ENCODE measurements at places on chromosomes 1 and 21.

DNA sequence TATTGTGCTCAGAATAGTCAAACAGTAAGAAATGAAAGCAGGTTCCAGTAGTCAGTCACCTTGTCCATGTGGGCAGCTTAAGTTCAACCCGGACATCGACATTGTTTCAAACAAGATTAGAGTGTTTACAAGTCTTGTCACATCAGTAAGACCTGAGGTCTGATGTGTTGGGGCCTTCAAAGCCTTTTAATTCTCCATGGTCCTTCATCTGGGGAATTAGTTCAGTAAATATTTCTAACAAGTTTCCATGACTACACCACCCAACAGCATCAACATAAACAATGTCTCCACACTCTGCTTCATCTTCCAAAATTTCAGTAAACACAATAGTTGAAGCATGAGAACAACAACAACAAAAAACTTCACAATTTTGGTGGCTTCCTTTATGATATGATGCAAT, 15.1 kb upstream of the ADORA1 start:
- DNase-seq: no peak

DNA sequence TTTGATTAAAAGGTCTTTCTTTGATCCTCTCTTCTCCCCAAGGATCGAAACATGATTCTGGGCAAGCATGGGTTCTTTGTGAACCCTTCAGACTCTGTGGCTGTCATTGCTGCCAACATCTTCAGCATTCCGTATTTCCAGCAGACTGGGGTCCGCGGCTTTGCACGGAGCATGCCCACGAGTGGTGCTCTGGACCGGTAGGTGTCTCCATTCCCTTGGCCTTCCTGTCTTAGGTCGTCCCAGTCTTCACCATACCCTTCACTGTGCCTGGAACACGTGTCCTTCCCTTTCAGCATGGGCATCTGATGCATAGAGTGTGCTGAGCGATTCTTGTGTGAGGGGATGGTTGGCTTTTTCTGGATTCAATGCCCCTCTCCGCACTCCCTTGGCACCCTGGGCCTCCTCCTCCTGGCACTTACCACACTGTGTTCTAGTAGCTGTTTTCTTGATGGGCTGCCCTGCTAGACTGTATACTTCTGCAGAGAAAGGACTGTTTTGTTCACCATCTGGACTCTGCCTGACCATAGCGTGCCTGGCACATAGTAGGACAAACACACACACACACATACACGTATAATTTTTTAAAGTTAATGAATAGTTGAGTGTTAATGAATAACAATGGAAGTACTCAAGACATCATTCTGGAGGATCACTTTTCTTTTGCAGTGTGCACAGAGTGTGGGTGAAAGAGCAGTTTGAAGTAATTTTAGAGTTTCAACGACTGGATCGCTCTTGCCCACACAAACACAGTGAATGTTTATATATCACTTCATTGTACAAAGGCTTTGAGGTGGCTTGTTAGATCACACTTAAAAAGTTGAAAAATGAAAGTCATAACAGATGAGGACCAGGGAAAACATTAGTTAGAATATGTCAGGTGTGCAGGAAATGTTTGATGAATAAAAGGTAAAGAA, 43.2 kb downstream of the PGM1 start:
- DNase-seq: no peak

- DNase-seq: no peak
These were observed 67.0 kb upstream of the KLHDC7A start for GRCh38 chr1:18413541-18414305.

DNA sequence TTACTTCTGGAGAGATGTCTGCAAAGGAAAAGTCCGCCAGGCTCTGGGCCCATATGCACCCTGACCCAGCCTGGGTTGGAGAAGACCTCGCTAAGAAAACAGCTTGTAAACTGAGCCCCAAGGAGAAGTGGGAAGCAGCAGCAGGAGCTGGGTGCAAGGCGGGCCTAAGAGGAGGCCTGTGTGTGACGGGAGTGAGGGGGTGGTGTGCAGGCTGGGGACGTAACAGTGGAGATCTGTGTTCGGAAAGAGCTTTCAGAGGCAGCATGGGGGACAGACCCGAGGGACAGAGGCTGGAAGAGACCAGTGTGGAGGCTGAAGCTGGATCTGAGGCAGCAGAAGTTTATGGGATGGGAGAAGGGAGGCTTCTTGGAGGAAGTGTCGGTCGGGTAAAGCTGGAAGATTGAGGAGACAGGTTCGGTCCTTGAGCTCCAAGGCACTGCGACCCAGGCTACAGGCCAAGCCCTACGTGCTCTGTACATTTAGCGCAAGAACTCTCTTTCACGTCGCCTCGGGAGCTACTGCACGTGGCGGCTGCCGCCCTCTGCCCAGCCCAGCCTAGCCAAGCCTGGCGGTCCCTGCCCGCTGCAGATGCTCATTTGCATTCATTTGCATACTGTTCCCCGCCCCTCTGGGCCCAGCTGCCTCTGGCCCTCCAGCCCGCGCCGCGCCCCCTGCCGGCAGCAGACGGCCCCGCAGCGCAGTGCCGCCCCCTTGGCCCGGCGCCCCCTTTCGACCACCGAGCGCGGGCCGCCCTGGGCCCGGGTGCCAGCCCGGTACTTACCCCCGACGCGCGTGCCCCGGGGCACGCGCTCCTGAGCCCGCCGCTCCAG, 6.3 kb downstream of the HPCA start:
- DNase-seq: peak; percentile 46

- no peak for DNase-seq
These were observed 4.6 kb downstream of the IFFO2 start for GRCh38 chr1:18951818-18952391.

DNA sequence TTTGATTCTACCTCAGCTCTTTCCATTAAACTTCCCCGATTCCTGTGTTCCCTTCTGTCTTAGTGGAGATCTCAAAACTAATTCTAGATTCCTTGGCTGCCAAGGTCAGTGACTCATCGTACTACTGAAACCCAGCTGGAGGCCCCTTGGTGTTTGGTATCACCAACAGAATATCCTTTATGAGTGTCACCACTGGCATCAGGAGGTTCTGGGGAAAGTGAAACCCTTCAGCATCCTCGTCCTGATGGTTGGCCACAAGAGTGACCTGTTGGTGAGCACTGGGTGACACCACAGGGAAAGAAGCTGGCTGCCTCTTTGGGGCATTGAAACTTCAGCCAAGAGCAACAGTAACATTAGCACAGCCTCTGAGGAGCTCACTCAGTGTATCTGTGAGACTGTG, 9.6 kb downstream of the RAB42 start:
- no peak for DNase-seq

DNA sequence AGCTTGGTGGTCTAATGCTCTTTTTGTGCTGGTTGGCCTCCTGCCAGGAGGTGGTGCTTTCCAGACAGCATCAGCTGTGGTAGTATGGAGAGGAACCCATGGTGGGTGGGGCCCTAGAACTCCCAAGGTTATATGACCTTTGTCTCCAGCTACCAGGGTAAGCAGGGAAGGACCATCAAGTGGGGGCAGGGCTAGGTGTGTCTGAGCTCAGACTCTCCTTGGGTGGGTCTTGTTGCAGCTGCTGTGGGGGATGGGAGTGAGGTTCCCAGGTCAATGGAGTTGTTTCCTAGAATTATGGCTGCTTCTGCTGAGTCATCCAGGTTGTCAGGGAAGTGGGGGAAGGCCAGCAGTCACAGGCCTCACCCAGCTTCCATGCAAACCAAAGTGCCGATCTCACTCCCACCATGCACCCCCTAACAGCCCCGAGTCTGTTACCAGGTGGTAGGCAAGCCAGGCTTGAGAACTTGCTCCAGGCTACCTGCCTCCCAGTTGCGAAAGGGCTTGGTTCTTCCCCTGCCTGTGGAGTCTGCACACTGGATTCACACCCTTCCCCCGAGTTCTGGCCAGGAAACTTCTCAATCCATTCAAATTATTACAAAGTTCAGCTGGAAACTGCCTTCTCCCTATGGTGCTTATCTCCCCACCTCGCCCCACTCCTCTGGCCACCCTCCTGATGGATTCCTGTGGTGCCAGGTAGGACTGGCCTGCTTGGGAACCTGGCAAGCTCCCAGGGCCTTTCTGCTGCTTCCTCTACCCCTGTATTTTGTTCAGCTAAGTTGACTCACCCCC, 37.8 kb downstream of the DRAM2 start:
- DNase-seq: no peak

GRCh38 chr1:244029124-244029523, 22.0 kb upstream of the ZBTB18 start:
- no peak for DNase-seq

- DNase-seq: no peak
These were observed 15.2 kb upstream of the HMCN1 start for GRCh38 chr1:185719021-185719420.

GRCh38 chr1:201456499-201457309, 12.3 kb downstream of the PHLDA3 start:
- DNase-seq: no peak

GRCh38 chr21:42154237-42155044, 64.5 kb upstream of the ABCG1 start:
- no peak for DNase-seq

DNA sequence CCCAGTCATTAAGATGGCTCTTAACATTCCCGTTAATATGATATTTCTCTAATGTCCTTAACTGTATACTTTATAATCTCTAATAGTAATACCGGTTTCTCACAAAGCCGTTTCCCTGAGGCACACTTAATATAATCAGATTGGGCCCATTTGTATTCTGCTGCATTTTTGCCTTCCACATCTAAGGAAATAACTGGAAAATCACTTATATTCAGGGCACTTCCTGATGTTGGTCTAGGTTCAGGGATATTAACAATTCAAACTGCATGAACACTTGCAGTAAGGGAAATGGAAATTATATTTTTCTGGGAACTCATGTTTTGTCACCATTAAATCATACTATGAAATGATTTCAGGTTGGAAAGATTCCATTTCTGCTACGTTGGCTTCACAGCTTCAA, 119.8 kb downstream of the TPR start:
- no peak for DNase-seq

GRCh38 chr1:244802556-244803239, 32.8 kb upstream of the COX20 start:
- DNase-seq: no peak

DNA sequence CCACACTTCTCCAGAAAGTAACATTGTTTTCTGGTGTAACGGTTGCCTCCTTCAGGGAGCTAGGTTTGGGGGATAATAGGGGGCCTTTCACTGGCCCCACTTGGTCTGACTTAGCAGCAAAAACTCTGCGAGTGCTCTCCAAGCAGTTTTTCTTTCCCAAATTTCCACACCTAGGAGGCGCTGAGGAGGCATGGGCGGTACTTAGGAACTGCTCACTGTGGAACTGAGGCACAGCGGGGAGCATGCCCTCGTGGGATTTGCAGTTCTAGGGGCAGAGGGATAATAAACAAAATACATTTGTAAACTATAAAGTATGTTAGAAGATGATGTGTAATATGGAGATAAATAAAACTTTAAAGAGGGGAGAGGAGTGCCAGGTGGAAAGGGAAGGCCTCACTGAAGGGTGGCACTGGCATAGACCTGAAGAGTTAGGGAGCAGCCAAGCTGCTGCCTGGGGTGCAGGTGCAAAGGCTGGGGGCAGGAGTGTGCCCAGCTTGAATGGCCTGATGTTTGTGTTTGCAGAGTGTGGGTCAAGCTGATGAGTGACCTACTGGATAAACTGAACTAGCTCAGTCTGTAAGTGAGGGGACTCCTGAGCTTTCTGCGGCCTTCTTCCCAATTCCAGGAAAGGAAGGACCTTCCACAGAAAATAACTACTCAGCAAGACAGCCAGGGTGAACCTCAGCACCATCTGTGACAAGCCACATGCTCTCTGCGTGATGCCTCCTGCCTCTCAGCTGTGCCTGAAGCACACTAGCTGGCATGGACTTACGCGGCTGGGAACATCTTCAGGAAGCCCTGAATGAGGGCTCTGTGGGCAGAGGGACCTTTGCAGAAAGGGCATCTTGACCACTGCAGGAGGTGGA, 1.9 kb downstream of the EPHX1 start:
- DNase-seq: no peak

- no peak for DNase-seq
These were observed 19.5 kb downstream of the KCNJ6 start for GRCh38 chr21:37896788-37897187.

GRCh38 chr1:2279210-2279639, 51.1 kb downstream of the SKI start:
- no peak for DNase-seq

DNA sequence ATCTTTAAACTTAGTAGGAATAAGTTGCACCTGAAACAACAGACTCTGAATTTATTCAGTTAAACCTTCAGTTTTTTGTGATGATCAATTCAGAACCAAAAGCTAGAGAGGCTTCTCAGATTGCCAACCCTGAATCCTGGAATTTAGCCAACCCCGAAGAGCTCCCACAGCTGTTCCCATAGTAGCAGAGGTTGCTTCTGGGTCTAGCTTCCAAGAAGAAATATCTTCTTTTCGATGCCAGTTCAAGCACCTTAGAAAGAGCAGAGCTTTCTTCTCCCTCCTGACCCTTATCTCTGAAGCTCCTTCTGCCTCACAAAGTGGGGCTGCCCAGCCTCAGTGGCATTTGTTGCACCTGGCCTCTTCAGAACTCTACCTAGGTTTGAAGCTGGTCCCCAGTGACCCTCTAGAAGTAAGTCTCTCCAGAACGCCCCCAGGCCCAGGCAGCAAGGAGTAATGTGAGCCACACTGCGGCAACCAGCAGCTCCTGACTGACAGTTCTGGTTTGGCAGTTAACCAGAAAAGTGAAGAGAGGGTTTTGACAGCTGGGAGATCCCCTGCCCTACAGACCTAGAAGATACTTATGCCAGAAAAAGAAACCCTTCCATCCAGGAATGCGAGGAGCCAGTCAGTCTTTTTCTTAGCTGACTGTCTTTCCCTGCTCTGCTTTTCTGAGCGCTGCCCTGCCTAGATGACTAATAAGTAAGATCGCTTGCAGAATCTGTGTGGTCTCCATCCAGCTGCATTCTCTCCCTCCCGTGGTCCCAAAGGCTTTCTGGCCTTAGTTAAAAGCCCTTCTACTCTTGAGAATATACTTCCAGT, 165.9 kb downstream of the ADGRL4 start:
- no peak for DNase-seq

- DNase-seq: no peak
These were observed 18.1 kb downstream of the CNR2 start for GRCh38 chr1:23895082-23895481.

DNA sequence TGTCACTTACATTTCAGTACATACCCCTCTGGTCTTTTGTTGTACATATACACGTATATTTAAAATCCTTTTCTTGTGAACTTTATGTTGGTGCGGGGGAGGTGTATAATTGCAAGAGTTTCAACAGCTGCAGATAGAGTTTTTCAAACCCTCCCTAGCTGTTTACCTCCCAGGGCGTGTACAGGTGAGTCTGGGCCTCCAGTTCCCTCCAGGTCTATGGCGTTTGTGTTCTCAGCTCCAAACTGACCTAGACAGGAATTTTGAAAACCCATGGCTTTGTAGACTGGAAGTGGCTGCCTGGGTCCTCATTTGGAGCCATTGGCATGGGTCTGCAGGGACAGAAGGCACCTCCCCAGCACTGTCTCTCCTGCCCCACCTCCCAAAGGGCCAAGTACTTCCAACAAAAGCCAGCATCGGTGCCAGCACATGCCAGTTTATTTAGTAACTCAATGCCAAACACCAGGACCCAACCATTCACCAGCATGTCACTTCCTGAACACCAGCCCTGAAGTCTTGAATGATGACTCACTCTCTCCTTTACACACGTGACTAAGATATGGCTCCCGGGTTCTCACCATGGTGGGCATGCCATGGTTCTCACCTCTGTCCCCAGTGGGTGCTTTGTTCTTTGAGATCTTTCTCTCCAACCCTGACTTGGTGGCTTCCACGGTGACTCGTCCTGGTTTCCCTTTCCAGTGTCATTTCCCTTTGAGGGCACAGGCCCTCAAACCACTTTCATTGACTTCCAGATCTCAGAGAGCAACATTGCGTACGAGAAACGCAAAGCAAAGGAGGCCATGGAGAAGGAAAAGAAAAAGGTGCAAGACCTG, 57.3 kb upstream of the EFHD2 start:
- no peak for DNase-seq

GRCh38 chr1:87117761-87118368, 203.4 kb downstream of the HS2ST1 start:
- DNase-seq: no peak

- no peak for DNase-seq
These were observed 598 bp downstream of the GON4L start for GRCh38 chr1:155856257-155856974.

Measured in amygdala (tissue), 56 donors.